GM18507 (cell line): ENCODE measurements at places on chromosomes 7 and 10.

GRCh38 chr10:15567952-15568351 lies 151.8 kb downstream of the ITGA8 start:
- DNase-seq: no peak

- DNase-seq: no peak
These were observed 155.7 kb downstream of the PLXNA4 start for GRCh38 chr7:132420527-132420926.

DNA sequence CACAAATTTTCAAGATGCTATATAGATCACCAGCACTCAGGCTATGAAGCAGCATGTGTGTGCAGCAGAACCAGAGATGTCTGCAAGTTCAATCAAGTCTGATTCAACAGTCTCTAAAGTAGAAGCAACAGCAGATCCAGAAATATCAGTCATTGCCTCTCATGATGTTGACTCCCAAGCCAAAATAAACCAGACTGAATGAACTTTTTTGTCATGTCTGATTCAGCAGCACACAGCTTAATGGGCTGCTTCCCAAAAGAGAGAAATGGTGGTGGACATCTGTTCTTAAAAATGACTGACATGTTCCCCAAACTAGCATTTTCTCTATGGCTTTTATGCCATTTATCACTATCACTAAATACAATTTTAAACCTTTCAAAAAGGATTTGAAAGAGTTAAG lies 53.8 kb downstream of the TMEM26 start:
- no peak for DNase-seq

DNA sequence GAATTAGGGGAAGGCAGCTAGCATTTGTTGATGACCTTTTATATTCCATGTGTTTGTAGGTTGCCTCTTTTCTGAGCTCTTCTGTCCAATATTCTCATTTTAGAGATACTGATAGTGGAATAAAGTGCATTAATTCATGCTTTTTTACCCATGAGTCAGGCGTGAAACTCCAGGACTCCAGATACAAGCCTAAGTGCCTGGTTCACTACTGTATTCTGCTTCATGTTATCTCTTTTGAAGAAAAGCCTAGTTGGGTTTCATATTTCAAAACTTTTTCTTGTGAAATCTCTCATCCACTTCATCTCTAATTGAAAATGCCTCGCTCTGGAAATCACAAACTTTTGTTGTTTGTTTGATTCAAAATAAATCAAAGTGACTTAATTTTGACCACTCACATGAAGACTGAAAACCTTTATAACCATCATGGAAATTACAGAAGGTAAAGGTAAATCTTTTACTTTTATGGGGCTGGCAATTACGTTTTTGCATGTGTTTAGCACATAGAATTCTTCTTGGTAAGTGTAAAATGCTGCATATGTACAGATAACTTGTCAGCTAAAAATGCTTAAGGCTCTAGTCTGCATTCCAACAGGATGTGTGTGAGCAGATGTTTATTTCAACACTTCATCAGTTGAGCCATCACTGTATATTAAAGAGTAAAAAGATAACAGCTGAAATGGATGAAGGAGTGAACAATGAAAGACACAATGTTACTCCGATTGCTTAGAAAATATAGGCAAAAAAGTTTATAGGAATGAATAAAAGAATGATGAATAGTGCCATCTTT lies 961.8 kb upstream of the CELF2 start:
- no peak for DNase-seq

DNA sequence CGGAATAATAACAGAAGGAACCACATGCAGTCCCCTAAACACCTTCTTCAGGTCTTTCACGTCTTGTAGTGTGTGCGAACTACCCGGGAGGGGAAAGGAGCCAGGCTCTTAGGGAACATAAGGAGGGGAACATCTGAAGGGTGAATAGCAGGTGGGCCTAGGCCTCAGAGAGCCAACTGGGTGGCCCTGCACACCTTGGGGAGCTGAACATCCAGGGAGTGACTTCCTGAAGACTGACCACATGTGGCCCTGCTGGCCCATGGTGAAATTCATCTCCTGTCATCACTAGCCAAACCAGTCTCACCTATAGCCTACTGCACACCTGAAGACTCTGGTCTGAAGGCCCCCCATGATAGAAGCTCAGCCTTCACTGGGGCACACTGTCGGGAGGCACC lies 5.6 kb downstream of the CALML3 start:
- no peak for DNase-seq

DNA sequence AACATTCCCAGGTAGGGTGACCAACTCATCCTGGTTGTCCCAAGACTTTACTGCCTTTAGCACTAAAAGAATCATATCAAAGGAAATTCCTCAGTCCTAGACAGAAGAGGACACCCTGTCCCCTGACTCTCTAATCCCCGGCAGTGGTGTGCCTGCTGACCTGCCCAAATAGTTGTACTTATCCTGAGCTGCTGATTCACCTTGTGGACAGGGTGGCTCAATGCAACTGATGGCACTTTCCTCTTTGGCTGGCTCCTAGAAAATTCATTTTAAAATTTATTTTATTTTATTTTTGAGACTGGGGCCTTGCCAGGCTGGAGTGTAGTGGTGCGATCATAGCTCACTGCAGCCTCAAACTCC lies 111.7 kb downstream of the JCAD start:
- no peak for DNase-seq

DNA sequence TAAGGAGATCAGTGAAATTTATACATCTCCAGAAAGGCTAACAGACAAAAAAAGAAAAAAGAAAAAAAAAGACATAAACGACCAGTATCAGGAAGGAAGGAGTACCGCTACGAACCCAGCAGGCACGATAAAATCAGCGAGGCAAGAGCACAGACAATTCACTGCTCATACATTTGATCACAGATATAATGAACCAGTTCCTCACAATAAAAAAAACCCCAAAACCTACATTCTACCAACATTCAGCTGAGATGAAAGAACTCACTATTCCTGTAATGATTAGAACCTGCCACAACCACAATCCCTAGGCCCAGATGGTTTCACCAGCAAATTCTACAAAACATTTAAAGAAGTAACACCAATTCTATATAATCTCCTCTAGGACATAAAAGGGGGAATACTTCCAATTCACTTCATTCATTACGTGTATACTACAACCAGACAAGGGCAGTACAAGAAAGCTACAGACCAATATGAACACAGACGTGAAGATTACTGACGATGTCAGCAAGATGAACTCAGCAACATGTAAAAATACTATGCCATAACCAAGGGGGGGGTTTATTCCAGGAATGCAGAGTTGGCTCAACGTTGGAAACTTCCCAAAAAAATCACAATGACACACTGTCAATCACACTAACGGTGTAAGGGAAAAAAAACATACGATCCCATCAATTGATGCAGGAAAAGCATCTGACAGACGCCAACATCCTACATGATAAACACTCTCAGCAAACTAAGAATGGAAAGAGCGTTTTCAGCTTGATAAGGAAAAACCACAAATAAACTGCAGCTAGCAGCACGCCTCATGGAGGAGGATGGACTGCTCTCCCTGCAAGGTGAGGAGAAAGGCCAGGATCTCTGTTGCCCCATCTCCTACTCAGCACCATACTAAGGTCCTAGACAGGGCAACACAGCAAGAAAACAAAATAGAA lies 256.2 kb downstream of the ELFN1 start:
- DNase-seq: no peak

GRCh38 chr10:125451319-125451718 lies 231.6 kb downstream of the TEX36 start:
- DNase-seq: no peak

DNA sequence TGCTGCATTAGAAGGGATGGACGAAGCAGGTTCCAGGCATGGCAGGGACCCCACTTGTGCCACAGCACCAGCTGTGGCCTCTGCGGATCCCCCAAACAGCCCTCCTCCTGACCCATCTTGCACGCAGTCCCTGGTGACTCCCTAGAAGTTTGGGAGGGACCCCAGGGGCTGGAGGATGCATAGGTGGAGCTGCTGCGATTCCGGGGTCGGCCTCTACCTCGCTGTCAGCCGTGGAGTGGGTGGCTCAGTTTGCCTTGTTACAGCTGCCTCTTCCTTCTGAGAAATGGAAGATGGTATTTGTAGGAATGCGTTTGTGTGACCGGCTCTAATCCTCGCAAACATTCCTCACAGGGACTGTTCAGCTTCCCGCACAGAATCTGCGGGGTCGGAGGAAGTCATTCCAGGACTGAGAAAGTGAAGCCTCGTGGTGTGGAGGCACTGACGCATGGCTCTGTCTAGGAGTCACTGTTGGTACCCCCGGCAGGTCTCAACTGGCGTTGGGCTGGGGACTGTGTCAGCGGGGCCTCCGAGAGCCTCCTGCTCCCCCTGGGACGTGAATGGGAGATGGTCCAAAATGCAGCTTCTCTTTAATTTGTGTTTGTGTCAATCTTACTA lies 17.5 kb downstream of the PWWP2B start:
- no peak for DNase-seq

DNA sequence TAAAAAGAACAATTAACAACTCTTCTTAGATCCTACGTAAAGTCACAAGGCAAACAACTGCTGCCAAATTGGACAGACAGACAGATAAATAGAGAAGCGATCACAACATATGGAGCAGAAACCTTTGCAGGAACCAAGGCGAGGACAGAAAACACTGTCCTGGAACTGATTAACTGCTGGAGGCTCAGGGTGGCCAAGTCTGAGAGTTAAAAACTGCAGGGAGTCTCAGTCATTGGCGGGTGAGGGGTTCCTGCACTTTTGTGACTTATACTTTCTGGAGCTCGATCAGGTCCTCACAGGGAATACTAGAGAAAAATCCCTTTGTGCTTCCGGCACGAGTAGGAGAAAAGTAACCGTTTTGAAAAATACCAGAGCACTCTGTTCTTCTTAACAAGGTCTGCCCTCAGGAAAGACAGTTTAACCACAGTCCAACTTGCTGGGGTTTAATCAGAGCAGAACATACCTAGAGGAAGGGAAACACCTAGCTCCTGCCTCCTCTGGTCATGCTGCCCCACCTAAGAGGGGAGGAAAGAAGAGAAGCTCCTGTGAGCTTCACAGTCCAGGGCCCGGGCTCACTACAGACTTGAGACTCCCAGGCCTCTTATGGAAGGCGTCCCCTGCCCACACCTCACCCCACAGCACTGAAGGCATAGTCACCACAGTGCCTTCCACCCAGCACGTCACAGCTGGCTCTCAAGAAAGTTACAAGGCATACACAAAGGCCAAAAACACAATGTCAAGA lies 74.9 kb downstream of the LARP4B start:
- DNase-seq: no peak

- no peak for DNase-seq
These were observed at the start of gene KLF6 for GRCh38 chr10:3784510-3785250. TSS of gene KLF6 (minus strand) at chr10:3785209. CDS start at chr10:3785014, 195 bp downstream.

DNA sequence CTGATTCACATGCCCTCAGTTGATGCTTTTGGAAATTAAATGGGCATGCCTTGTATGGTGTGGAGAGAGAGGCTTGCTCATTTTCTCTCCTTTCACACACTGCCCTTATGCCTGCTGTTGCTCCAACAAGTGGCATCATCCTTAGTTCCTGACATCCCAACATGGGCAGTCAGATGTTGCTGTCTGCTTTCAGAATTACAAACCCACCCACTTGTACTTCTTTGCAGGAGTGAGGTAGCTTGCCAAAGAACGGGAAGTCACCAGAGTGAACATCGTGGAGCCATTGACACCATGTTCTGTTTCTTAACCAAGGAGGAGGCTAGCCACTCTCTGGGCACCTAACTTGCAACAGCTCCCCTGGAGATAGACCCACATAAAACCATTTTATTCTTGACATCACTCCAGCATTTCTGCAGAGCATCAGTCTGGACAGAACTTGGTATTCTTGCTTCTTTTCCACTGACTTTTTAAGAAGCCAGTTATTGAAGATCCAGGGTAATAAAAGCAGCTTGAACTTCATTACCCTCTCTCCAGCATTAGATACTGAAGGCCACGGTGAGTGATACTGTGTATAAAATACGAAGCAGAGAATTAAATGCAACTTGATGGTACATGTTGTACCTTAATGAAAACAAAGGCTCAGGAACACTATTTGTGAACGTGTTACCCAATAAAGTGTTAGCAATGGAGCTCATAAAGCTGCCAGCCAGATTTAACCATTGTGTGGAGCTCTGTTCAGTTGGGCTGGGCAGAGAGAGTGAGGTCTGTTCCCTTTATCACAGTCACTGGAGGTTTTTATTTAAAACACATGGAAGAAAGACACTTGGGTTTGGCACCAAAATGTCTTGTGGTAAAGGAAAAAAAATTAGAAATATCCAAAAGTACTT lies 195.8 kb upstream of the HABP2 start:
- no peak for DNase-seq

GRCh38 chr7:105742787-105743186 lies 133.6 kb downstream of the ATXN7L1 start:
- DNase-seq: no peak

DNA sequence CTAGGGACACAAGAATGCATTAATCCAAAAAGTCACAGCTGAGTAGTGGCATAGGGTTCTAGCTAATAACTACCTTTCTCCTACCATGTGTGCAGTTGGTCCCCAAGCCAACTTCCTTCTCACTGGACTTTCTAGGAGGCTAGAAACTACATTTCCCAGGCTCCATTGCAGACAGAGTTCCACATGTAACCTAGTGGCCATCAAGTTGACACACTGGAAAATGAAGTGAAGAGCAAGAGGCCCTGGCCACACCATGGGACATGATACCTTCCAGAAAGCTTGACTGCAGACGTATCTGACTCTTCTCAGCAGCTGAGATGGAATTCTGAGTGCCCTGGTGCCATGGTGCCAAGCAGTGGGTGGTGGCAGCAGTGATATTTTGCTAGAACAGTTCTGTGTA lies 49.8 kb upstream of the TMEM273 start:
- DNase-seq: no peak

DNA sequence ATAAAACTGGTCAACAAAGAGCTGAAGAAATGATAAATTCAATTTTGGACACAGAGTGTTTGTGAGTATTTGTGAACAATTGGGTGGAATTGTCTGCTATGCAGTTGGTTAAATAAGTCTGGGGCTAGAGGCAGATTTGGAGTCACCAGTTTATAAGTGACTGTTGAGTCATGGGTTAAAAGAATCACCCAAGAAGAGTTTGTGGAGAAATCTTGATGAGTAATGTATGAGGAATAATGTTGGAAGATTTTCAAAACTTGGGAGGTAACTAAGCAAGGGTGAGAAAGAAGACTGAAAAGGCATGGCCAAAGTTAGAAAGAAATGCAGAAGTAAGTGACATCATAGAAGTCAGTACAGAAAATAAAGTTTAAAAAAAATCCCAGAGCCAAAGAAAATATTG lies 750.7 kb downstream of the MAGI2 start:
- no peak for DNase-seq

DNA sequence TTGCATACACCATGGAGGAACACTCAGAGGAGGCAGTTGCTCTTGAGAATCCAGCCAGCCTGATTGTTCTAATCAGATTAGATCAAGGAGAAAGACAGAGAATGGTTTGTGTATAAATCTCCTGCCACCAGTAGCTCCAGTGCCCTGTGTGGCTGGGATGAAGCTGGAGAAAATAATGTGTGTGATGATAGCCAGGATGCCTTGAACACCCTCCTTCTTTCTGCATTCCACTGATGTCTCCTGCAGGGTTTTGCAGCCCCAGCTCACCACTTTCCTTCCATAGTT lies 614.7 kb upstream of the FOXK1 start:
- DNase-seq: no peak
